ENCODE measurements at places on chromosomes 7 and 10.

- no peak for DNase-seq
Observed at GRCh38 chr10:70330671-70331070, 46.9 kb upstream of the NPFFR1 start.

GRCh38 chr10:69876286-69876685, 74.6 kb downstream of the COL13A1 start:
- no peak for DNase-seq

DNA sequence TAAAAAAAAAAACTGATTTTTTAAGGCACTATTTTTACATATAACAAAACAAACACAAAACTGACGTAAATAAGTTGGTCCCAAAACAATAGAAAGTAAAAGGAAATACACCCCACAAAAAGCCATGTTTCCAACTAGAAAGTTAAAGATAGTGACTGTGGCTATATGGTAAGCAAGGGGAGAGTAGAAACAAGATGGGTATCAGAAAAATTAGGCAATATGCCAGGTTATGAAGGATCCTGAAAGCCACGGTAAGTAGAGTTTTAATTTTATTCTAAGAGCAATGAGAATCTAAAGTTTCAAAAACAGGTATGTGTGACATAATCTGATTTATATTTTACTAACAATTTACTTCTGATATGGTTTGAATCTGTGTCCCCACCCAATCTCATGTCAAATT, 61.5 kb downstream of the BRAF start:
- DNase-seq: no peak

GRCh38 chr10:49141541-49142332, 7.9 kb upstream of the FAM170B start:
- DNase-seq: no peak

- no peak for DNase-seq
Observed at GRCh38 chr10:72008096-72008981, 44.1 kb downstream of the CHST3 start.

GRCh38 chr7:135409845-135410542, 99.9 kb downstream of the CNOT4 start:
- DNase-seq: no peak

GRCh38 chr7:23696916-23697441, 13.0 kb upstream of the STK31 start:
- DNase-seq: peak; percentile 76

DNA sequence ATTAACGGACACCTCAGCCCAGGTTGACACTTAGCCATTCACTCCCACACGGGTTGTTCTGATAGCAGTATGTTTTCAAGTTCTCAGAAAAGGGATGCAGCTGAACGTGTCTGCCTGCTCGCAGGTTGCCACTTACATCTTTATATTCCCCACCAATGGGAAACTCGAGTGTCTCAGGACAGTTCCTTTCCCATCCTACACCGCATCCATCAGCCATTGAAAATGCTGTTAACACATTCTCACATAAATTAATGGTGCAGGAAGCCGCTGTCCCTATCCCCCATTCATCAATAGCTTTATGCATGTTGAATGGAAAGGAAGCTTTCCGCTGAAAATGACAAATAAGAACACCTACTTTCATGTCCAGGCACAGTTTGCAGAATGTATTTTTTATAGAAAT, 1.7 kb upstream of the FGFR2 start:
- DNase-seq: no peak

- no peak for DNase-seq
Observed at GRCh38 chr7:44292876-44293560, 32.4 kb downstream of the CAMK2B start.

DNA sequence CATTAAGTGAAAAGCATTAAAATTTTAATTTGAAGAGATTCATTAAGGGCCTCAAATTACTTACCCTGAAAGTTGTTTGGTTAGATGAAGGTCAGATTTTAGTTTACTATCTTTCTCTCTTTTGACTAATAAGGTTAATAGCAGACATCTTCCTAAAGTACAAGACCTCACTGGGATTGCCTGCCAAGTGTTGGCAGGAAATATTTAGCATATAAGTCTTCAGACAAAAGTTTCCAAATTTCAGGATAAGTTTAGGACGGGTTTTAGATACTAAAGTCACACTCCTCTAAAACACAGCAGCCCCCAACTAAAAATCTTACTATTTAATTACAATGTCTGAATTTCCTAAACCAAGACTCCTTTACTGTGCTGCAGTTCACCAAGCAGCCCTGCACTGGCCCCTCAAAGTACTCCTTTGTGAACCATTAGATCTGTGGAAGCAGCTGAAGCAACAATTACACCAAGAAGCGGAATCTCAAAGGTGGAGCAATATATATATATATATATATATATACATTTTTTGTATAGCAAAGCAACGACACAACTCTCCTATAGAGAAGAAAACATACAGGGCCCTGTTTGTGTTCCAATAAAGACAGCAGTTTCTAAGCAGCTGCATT, 91.2 kb upstream of the KCNIP2 start:
- DNase-seq: no peak

GRCh38 chr7:1359681-1360485, 99.4 kb downstream of the MICALL2 start:
- DNase-seq: no peak

DNA sequence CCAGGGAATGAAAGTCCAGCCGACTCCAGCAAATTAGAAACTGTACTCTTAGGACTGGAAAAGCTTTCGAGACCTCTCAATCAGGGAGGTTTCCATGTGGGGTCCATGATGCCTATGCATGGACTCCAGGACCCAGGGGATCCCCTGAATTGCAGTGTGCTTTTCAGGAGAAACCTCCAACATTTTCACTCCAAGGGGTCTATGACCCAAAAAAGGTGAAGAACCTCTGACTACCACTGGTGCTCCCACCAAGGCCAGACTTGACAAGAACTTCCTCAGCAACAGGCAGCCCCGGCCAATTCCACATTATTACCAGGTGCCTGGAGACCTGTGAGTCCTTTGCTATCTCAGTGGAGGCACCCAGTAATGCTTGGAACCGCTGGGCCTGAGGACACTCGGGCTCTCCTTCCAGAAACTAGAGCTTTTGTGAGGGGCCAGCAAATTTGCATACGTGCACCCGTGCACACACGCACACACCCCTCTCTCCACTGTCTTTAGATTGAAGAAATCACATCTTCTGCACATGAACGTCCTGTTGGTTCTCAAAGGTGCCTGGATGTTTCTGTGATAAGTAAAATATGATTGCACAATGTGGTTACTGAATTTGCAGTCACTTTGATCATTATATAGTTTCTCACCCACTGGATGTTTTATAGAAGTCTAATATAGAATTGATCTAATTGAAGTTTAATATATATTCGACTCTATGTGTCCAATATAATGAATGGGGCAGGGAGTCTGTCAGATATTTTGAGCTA, 54.7 kb downstream of the SYPL1 start:
- DNase-seq: no peak

- DNase-seq: no peak
Observed at GRCh38 chr7:143490717-143491306, 13.1 kb downstream of the TAS2R41 start.

Data from SK-N-DZ (cell line).